GOT3 (cell line): ENCODE measurements at places on chromosomes 7 and 10.

GRCh38 chr10:16242859-16243613 is 193.8 kb upstream of the PTER start:
- no peak for DNase-seq

- DNase-seq: no peak
Observed at GRCh38 chr10:98326621-98327027, 58.6 kb upstream of the LOXL4 start.

DNA sequence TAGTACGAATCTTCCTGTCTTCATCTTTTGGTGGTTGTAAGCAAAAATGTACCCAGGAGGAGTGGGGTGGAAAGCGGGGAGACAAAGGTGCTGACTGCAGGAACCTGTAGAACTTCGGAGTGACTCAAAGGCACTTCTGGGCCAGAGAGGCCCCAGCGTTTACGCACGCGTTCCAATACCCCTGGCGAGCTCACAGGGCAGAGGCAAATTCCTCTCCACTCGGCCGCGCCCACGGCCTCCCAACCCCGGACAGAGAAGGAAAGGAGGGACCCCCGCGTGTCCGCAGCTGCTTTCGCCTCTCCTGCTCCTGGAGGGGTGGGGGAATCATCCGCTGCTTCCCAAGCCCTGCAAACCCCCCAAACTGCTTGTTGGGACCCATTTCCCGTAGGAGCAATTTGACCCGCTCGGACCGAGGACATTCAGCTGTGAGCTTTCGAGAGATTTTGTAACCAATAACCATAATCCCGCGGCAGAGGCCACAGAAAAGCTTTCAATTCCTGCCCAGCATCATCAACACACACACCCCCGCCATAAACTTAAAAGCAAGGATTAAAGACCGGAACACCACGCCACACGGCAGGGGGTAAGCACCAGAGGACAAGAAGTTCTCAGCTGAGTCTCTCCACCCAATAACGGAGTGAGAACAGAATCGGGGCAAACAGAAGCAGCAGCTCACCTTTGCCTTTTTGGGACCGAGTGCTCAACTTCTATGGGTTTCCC is 2.3 kb downstream of the IGF2BP3 start:
- DNase-seq: no peak

GRCh38 chr7:2626498-2627117 is 5.2 kb upstream of the TTYH3 start:
- no peak for DNase-seq

- DNase-seq: peak; percentile 23
Observed at GRCh38 chr10:21372651-21373410, 152.7 kb downstream of the SKIDA1 start.
